ENCODE measurements at places on chromosomes 5 and 9.

DNA sequence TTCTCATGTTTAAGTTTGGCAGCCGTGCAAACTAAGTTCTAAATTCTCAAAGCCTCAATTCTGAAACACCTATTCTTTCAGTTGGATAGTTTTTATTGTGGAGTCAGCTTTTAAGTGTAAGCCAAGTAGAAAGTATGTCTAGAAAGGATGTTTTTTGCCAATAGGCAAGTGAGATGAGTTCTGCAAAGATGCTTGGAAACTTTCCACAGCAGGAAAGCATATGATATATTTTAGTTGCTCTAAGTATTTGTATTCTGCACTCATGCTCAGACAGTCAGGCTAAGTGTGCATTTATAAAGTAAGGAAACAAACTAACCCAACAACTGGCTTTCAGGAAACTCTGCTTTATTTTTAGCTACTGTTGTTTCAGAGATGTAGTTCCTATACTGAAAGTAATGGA is 67.3 kb upstream of the CDH18 start:
- no peak overlapping the region for H3K4me3 ChIP-seq
- DNase-seq: no peak
- no peaks in the 10 kb centered on the region for H3K36me3 ChIP-seq
- no peaks in the 10 kb centered on the region for H3K27me3 ChIP-seq

DNA sequence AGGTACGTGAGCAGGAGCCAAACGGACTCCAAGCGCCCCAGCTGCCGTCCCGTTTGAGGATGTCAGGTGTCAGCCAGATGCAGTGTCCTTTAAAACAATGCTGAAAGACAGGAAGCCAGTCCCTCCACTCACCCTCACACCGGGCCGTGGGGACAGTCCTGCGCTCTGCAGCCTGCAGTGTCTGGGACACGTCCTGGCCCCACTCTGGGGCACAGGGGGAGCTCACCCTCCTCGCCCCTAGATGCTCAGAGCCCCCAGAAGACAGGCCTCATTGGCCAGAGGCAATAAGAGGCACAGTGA is 79.7 kb downstream of the ZNF354C start:
- no peaks in the 10 kb centered on the region for H3K27me3 ChIP-seq
- H3K27ac ChIP-seq: no peak overlapping the region
- no peak for DNase-seq

- H3K36me3 ChIP-seq: no peaks in the 10 kb centered on the region
- DNase-seq: no peak
- H3K27ac ChIP-seq: no peak overlapping the region
Observed at GRCh38 chr9:18480662-18481093, 6.7 kb downstream of the ADAMTSL1 start.

- peaks cover 79% of the 10 kb centered on the region for H3K27me3 ChIP-seq
- no peak overlapping the region for H3K27ac ChIP-seq
- no peaks in the 10 kb centered on the region for H3K36me3 ChIP-seq
- no peak for DNase-seq
Observed at GRCh38 chr9:34124099-34124498, 2.4 kb downstream of the DCAF12 start.

DNA sequence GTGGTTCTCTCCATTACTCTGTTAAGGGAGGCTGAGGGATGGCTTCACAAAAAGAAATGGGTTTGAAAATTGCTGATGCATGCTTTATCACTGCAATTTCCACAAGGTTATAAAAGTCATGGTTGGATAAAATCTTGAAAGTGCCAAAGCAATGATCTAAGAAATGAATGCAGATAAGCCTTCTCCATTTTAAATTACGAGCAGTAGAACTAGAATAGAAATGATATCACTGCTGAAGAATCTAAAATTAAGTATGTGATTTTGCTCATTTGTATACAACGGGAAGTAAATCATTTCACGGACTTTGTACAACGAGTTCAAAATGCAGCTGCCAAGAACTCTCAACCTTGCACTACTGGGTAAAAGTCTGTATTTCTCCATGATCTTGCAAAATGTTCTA is 299.0 kb downstream of the PRELID2 start:
- H3K27me3 ChIP-seq: no peaks in the 10 kb centered on the region
- H3K4me1 ChIP-seq: no peaks in the 10 kb centered on the region
- H3K4me3 ChIP-seq: no peak overlapping the region
- no peaks in the 10 kb centered on the region for H3K36me3 ChIP-seq

GRCh38 chr5:169115461-169116124 is 185.3 kb downstream of the SLIT3 start:
- H3K27ac ChIP-seq: no peak overlapping the region
- no peaks in the 10 kb centered on the region for H3K27me3 ChIP-seq
- DNase-seq: no peak
- no peaks in the 10 kb centered on the region for H3K4me1 ChIP-seq
- no peaks in the 10 kb centered on the region for H3K36me3 ChIP-seq

GRCh38 chr5:115458003-115458409 is 86.6 kb downstream of the FEM1C start:
- DNase-seq: no peak
- no peak overlapping the region for H3K27ac ChIP-seq
- no peaks in the 10 kb centered on the region for H3K4me1 ChIP-seq
- no peaks in the 10 kb centered on the region for H3K36me3 ChIP-seq

- DNase-seq: peak; percentile 52
- no peak overlapping the region for H3K27ac ChIP-seq
- H3K4me1 ChIP-seq: peaks cover 18% of the 10 kb centered on the region
- no peaks in the 10 kb centered on the region for H3K27me3 ChIP-seq
- peaks cover 39% of the 10 kb centered on the region for H3K36me3 ChIP-seq
Observed at GRCh38 chr9:137113385-137114159, 961 bp downstream of the DPP7 start.

DNA sequence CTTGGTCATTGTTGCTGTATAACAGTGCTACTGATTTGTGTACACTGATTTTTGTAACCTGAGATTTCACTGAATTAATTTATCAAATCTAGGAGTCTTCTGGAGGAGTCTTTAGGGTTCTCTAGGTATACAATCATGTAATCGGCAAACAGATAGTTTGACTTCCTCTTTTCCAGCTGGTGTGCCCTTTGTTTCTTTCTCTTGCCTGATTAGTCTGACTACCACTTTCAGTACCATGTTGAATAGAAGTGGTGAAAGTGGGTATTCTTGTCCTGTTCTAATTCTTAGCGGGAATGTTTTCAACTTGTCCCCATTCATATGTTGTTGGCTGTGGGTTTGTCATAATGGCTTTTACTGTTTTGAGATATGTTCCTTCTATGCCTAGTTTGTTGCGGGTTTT is 24.7 kb upstream of the RANBP6 start:
- H3K4me3 ChIP-seq: no peak overlapping the region
- H3K27ac ChIP-seq: no peak overlapping the region
- no peaks in the 10 kb centered on the region for H3K4me1 ChIP-seq
- no peaks in the 10 kb centered on the region for H3K27me3 ChIP-seq

GRCh38 chr5:757346-757930 is 27.1 kb downstream of the ZDHHC11B start:
- no peak overlapping the region for H3K4me3 ChIP-seq
- no peaks in the 10 kb centered on the region for H3K36me3 ChIP-seq
- no peaks in the 10 kb centered on the region for H3K4me1 ChIP-seq

GRCh38 chr9:127099664-127100063 is 22.8 kb downstream of the ANGPTL2 start:
- H3K4me1 ChIP-seq: no peaks in the 10 kb centered on the region
- H3K27ac ChIP-seq: no peak overlapping the region
- no peak overlapping the region for H3K4me3 ChIP-seq
- no peaks in the 10 kb centered on the region for H3K27me3 ChIP-seq
- H3K36me3 ChIP-seq: no peaks in the 10 kb centered on the region

DNA sequence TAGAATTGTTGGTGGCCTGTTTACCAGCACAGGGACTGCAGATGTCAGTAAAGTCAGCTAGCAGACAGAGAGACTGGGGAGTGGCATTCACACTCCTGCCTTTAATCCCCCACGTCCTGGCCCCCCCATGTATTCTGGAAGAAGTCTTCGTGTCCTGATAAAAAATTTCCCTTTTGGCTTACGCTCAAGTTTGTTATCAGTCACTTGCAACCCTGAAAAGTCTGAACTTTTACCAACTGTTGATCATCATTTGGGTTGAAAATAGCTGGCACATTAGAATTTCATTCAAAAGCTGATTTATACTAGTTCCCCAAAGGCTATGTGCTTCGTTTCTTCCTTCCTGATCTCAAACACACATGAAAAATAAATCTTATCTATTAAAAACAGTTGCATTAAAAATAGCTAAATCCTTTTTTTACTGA is 5.8 kb upstream of the CRHBP start:
- H3K4me1 ChIP-seq: no peaks in the 10 kb centered on the region
- no peaks in the 10 kb centered on the region for H3K36me3 ChIP-seq
- no peak for DNase-seq
- no peak overlapping the region for H3K27ac ChIP-seq

GRCh38 chr9:16726718-16727451 is 143.6 kb downstream of the BNC2 start:
- H3K36me3 ChIP-seq: no peaks in the 10 kb centered on the region
- no peak overlapping the region for H3K4me3 ChIP-seq
- no peak for DNase-seq
- peaks cover 6% of the 10 kb centered on the region for H3K27me3 ChIP-seq
- no peaks in the 10 kb centered on the region for H3K4me1 ChIP-seq
- no peak overlapping the region for H3K27ac ChIP-seq

DNA sequence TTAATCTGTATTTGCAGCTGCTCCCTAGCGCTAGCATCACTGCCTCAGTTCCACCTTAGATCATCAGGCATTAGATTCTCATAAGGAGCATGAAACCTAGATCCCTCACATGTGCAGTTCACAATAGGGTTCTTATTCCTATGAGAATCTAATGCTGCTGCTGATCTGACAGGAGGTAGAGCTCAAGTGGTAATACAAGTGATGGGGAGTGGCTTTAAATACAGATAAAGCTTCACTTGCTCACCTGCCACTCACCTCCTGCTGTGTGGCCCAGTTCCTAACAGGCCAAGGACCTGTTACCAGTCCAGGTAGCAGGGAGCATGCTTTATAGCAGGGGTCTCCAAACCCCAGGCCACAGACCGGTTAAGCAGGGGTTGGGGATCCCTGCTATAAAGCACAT is 22.6 kb upstream of the RNF20 start:
- H3K27ac ChIP-seq: no peak overlapping the region
- H3K36me3 ChIP-seq: no peaks in the 10 kb centered on the region
- no peak overlapping the region for H3K4me3 ChIP-seq
- no peaks in the 10 kb centered on the region for H3K4me1 ChIP-seq

- H3K27ac ChIP-seq: no peak overlapping the region
- DNase-seq: no peak
- H3K27me3 ChIP-seq: no peaks in the 10 kb centered on the region
Observed at GRCh38 chr9:27499451-27499850, 24.6 kb upstream of the IFNK start.

GRCh38 chr9:89538871-89539270 is 41.0 kb upstream of the SEMA4D start:
- no peak overlapping the region for H3K27ac ChIP-seq
- no peak for DNase-seq
- no peak overlapping the region for H3K4me3 ChIP-seq
- no peaks in the 10 kb centered on the region for H3K27me3 ChIP-seq
- H3K36me3 ChIP-seq: no peaks in the 10 kb centered on the region
- peaks cover 45% of the 10 kb centered on the region for H3K4me1 ChIP-seq

GRCh38 chr9:104247899-104248460 is 153.9 kb downstream of the SMC2 start:
- no peak overlapping the region for H3K4me3 ChIP-seq
- no peak overlapping the region for H3K27ac ChIP-seq
- no peak for DNase-seq
- no peaks in the 10 kb centered on the region for H3K27me3 ChIP-seq
- no peaks in the 10 kb centered on the region for H3K4me1 ChIP-seq
- H3K36me3 ChIP-seq: no peaks in the 10 kb centered on the region

DNA sequence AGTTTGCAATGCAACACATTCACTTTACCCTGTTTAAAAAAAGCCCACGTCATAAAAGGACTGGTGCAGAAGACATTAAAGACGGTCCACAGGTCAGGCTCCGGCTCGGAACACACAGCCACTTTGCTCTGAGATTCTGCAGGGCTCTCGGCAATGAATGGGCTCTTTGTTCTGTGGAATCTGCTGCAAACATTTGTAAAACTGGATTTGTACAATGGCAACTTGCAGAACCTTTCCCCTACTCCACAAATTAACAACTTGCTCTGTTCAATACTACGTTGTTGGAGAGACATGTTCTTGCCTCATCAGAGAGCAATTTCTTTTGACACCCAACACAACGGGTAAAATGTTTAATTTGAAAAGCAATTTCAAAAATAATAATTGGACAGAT is 13.0 kb upstream of the NR5A1 start:
- H3K27me3 ChIP-seq: no peaks in the 10 kb centered on the region
- no peak overlapping the region for H3K27ac ChIP-seq
- H3K36me3 ChIP-seq: peaks cover 3% of the 10 kb centered on the region
- H3K4me3 ChIP-seq: no peak overlapping the region
- H3K4me1 ChIP-seq: no peaks in the 10 kb centered on the region
- no peak for DNase-seq

GRCh38 chr5:134112726-134113362 is 1.6 kb upstream of the TCF7 start:
- no peak overlapping the region for H3K27ac ChIP-seq
- no peaks in the 10 kb centered on the region for H3K27me3 ChIP-seq
- no peaks in the 10 kb centered on the region for H3K36me3 ChIP-seq
- H3K4me1 ChIP-seq: peaks cover 13% of the 10 kb centered on the region
- peak; percentile 14 for DNase-seq

- H3K36me3 ChIP-seq: no peaks in the 10 kb centered on the region
- no peak for DNase-seq
- no peak overlapping the region for H3K4me3 ChIP-seq
- H3K4me1 ChIP-seq: no peaks in the 10 kb centered on the region
- no peaks in the 10 kb centered on the region for H3K27me3 ChIP-seq
Observed at GRCh38 chr5:115423541-115423940, 121.0 kb downstream of the FEM1C start.

GRCh38 chr9:2335260-2335659 is 286.3 kb upstream of the VLDLR start:
- DNase-seq: no peak
- H3K36me3 ChIP-seq: no peaks in the 10 kb centered on the region
- no peaks in the 10 kb centered on the region for H3K4me1 ChIP-seq
- H3K4me3 ChIP-seq: no peak overlapping the region
- H3K27ac ChIP-seq: no peak overlapping the region

Measured in B cell (primary cell).